Caki2 (cell line): ENCODE measurements at places on chromosomes 3 and 15. TPM values are rescaled to one million over a fixed set of nuclear protein-coding genes. Genes with fewer than 3 reads are reported as not detected.

DNA sequence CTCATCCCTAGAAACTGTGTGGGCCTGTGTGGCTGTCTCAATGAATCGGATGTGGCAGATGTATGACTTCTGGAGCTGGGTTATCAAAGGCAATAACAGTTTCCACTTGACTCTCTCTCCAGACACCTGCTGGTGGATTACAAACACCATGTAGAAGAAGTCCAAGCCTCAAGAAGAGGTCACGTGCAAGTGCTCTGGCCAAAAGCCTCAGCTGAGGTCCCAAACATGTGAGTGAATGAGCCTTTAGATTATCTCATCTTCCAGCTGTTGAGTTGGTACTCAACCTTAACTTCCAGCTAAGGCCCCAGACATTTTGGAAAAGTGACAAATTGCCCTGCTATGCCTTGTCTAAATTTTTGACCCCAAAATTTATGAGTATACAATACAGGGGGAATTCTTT is 42.7 kb upstream of the IL12A start:
- no peak for DNase-seq

DNA sequence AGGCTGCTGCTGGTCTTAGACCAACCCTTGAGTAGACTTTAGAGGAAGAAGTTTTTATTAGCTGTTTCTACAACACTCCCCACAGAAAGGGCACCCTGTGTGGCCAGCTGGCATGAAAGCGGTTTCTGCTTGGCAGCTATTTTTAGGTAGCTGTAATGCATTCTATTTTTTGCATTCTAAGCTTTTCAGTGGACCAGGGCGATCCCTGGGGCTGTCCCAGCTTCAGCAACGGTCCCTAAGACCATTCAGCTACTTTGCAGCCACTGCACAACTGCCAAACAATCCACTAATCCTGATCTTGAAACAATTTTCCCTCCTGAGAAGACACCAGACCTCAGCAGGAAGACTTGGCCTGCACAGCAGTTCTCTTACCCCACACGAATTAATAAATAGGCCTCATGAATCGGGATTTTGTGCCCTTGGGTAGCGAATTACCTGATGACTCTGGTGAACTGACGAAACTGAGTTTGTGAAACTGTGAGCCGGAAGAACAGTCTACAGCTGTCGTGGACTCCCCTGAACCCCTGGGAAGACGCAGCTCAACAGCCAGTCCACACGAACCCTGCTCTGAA is 14.6 kb upstream of the TFRC start:
- DNase-seq = no peak

DNA sequence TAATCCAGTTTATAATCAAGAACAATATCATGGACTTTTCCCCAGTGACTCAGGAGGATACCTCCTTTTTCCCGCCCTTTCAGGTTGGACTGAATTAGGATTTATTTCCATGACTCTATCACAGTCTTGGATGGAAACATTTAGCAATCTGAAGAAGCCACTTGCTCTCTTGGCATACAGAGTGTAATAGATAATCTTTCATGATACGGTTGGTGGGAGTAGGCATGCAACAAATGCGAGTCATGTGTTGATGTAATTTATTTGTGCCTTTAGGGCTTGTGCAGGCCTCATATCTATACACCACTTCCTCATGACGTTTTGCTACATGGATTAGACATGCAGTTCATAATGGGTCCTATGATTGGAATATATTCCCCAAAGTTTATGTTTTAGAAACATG is 54.2 kb upstream of the MCTP2 start:
- DNase-seq = peak; percentile 21

- DNase-seq = peak; percentile 72
Measured at GRCh38 chr3:11591391-11592282, 52.1 kb downstream of the VGLL4 start.

DNA sequence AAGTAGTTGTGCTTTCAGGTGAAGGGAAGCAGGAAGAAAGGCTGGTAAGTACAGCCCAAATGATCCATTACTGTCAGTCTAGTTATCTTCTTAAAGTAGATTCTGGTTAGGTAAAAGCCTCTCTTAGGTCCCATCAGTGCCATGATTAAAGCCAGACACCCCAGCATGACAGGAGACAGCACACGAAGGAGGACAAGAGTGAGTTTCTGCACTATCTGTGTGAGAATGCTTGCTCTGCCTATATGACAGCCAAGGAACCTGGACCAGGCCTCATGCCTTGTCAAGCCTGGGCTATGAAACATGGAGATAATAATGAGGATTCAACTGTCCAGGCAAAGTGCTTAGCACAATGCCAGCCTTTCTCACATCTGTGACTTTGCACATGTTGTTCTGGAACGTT is 13.5 kb upstream of the FILIP1L start:
- DNase-seq = no peak

DNA sequence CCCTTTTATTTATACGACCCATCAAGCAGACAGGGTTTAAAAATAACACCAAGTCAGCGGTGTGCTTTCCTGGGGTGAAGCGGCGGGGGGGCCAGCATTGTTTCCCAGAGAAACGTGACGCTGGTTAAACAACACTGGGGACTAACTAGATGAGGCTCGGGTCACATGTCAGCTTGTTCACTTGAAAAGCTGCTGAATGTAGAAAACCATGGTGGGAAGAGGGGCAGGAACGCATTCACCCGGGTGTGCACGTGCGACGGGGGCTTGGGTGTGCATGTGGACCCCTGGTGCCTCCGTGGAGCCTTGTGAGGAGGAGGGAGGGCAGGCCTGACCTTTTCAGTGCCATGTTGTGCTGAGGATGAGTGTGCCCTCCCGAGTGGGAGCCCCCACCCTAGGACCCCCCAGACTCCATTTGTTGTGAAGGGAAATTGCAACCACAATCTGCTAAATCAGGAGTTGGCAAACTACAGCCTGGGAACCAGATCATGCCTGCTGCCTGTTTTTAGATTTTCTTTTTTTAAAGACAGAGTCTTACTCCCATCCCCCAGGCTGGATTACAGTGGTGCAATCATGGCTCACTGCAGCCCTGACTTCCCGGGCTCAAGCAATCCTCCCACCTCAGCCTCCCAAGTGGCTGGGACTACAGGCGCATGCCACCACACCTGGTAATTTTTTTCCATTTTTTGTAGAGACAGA is 70.4 kb upstream of the CMTM7 start:
- DNase-seq = no peak

GRCh38 chr3:136750897-136751315 is 1.3 kb downstream of the STAG1 start:
- DNase-seq = no peak

DNA sequence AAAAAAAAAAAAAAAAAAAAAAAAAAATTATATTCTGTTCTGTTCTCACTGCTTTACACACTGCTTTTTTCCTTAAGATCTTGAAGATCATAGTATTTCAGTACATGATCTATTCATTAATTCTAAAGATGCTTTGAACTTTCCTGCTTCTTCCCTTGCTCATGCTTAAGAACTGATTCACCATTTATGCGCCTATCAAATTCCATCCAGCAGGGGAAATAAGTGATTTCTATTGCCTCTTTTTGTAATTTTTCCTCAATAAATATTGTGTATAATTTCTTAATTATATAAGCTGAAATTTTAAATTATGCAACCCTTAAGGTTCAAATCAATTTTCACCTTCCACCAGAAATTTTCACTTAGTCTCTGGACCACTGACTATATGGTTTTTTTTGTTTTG is 10.6 kb downstream of the DENND6A start:
- DNase-seq = no peak

DNA sequence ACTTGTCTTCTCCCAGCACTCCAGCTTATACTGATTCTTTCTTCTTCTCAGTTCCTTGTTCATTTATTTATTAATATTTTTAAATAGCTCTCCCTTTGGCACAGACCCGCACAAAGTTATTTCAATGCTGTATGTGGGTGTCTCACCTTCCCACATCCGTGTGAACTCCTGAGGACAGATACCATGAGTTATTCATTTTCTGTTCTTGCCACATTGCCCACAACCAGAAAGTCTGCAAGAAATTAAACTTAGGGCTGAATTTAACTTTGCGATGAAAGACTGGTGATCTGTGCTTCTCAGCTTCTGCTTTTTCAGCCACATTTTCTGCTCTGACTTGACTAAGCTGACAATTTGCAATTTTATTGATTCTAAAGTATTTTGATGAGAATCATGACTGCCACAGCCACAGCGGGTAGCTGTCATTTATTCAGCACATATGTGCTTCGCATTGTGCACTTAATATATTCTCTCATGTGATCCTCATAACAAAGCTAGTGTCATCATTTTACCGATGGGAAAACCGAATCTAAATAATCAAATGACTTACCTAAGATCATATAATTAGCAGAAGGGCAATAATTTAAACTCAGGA is 569.8 kb downstream of the EDEM1 start:
- DNase-seq = no peak

DNA sequence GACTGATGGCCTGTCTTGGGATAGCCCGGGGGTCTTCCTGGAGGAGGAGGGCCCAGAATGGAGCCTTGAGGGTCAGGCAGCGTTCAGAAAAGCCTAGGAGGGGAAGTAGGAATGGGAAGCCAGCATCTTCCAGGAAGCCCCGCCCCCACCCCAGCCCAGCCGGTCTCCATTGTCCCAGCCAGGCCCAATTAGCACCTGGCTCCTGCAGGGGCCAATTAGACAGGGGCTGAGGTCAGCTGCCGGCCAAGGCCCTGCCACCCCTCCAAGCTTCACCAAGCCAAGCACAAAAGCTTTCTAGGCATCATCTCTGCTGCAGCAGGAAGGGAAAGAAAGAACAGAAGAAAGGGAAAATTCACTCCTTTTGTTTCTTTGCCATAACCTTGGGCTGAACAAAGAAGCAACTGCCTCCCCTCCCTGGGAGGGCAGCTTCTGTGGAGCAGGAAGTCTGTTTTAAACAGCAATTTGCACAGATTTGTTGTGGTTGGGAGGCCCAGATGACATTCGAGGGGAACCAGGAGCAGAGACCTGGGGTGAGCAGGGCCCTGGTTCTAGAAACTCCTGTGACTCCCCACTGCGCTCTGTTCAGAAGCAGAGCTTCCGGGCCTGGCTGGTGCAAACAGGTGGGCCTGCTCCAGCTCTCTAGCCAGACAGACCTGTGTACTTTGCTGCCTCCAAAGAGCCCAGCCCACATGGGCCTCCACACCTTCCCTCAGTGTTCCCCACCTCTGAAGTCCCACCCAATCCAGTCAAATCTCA is 47.7 kb downstream of the CYP11A1 start:
- no peak for DNase-seq

DNA sequence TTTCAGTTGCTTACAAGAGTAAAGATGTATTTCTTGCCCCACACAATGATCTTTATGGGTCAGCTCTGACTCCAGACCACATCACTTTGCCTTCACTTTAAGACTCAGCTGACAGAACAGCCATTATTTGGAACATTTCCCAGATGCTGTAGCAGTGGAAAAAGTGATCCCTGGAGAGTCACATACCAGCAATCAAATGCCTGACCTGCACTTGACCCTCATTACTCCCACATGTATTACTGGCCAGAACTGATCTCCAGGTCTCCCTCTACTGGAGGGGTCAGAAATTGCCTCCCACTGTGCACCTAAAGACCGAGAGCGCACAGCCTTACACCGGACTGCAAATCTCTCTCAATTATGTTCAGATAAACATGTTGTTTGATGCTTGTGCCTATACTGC is 88.6 kb upstream of the ZNF385D start:
- DNase-seq = peak; percentile 29

DNA sequence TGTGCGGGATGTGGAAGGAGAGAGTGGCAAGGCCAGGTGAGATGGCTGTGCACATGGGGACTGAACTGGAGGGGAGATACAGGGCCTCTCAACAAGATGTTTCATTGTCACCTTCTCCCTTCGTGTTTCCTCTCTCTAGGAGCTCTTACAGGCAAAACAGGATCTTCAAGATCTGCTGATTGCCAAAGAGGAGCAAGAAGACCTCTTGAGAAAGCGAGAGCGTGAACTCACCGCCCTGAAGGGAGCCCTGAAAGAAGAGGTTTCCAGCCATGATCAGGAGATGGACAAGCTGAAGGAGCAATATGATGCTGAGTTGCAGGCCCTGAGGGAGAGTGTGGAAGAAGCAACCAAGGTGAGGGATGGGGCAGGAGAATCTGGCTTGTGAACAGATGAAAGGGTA is 85.2 kb downstream of the CGNL1 start:
- no peak for DNase-seq

DNA sequence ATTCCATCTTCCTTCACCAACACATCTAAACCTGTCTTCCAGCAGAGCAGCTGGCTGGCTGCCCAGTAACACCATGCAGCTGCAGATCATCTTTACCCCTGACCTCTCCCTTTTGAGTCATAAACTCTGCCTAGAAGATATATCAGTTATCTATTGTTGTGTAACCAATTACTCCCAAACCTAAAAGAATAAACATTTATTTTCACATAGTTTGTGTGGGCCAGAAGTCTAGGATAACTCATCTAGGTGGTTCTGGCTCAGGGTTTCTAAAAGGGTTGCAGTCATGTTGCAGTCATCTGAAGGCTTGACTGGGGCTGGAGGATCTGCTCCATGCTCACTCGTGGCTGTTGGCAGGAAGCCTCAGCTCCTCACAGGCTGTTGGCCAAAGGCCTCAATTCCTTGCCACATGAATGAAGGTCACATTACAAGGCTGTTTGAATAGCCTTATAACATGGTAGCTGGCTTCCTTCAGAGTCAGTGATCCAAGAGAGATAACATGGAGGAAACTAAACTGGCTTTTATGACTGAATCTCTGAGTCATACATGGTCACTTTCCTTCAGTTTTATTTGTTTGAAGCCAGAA is 92.8 kb downstream of the GOLIM4 start:
- peak; percentile 23 for DNase-seq

- DNase-seq = no peak
Measured at GRCh38 chr15:34655326-34655725, 71.9 kb upstream of the GOLGA8B start.

DNA sequence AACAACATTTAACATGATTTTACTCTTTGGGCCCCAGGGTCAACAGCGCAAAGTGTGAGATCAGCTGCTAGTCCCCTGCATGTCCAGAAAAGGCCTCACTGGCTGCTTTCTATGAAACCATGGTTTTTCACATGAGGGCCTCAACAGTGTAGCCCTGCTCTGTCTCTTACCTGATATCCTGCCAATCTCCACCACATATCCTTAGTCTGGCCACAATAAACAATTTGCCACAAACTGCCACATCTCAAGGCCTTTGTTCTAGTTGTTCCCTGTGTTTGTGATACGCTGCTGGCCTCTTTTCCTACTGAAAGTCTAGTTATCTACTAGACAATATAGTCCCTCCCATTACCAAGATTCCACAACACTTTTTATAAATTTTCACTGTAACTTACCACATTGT is 17.7 kb downstream of the VPS39 start:
- no peak for DNase-seq

Gene ARHGEF26
- 0.32 and 0.88 TPM in 2 replicates for total RNA-seq

Gene GOLGA8N
- total RNA-seq = 6.0 and 15.1 TPM in 2 replicates

Gene SCAANT1
- not detected in 2 replicates for total RNA-seq

Gene CNTN4
- 1.8 and 13.1 TPM in 2 replicates for total RNA-seq

Gene KCTD6
- total RNA-seq = 2.7 and 3.5 TPM in 2 replicates

Gene GPR15
- total RNA-seq = not detected in 2 replicates

Gene KBTBD12
- not detected in 2 replicates for total RNA-seq

Gene CPEB1
- total RNA-seq = 15.8 and 16.7 TPM in 2 replicates

Gene ZBBX
- total RNA-seq = 12.2 TPM in 1 of 2 replicates, not detected in the other

Gene AADACL2
- total RNA-seq = not detected in 2 replicates
